Esophagus squamous epithelium (tissue), 5 donors: ENCODE measurements at places on chromosomes 7 and 10.

DNA sequence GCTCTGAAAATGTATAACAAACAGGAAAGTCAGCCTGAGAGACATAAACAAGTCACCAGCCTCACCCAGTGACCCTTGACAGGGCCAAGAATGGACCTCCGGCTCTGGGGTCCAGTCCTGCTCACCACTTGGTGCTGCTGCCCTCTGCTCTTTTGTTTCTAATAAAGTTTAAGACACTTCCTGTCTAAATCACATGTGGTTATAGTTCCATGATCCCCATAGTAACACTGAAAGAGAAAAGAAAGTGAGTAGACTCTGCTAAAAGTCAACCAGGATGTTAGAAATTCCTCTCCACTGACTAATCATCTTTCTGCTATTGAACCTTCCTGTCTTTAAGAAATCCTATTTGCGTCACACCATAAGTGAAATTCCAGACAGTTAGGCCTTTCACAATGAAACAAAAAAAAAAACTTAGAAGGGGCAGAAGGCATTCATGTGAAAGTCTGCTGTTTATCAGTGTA, 179.2 kb upstream of the BET1 start:
- DNase-seq: no peak

DNA sequence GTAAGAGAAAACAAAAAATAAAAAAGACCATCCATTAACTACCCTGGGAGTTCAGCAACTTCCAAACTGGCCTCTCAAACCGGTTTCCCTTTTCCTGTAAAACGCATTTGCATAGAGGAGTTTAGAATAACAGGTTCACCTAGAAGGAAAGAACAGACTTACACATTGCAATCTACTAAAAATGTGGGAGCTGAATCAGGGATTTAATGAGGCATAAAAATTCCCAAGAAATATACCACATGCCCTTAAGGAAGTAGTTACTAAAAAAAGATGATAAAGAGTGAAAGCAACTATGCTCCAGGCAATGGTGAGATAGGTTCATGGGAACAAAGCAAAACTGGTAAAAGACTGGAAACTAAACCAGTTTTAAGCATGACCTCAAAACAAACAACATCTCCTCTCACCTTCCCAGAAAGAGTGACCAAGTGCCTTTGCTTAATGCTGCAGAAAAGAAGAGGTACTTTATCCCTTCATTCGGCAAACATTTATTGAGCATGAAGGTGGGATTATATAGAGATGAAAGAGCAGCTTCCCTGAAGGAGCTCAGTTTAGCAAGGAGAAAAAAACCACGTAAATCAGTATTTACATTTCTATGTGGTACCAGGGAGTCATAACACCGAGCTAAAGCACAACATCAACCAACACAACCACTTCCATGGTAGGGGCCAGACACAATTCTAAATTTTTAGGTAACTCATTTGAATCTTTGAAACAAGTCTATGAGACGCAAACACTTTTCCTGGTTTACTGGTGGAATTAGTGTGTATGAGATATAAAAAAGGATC, 152.8 kb downstream of the SGMS1 start:
- DNase-seq: no peak

- DNase-seq: no peak
These were observed 50.6 kb downstream of the PRTFDC1 start for GRCh38 chr10:24901686-24902399.

DNA sequence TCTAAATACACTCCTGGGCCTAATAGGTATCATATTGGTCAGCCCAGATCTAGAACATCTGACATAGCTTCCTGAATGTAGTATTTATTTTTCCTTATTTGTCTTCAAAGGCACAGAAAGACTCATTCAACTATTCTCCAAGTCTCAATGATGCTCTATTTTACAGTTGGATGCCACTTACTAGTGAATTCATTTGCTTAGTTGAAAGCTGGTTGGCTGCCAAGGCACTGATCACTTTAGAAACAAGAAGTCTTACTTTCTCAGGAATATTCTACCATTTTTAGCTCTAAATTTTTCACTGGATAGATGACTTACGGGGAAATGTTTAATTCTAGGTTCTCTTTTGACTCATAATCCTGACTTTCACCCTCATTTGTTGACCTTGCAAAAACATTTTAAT, 863.4 kb downstream of the SORCS1 start:
- no peak for DNase-seq

GRCh38 chr10:124144536-124144935, 51.1 kb upstream of the CHST15 start:
- DNase-seq: no peak

DNA sequence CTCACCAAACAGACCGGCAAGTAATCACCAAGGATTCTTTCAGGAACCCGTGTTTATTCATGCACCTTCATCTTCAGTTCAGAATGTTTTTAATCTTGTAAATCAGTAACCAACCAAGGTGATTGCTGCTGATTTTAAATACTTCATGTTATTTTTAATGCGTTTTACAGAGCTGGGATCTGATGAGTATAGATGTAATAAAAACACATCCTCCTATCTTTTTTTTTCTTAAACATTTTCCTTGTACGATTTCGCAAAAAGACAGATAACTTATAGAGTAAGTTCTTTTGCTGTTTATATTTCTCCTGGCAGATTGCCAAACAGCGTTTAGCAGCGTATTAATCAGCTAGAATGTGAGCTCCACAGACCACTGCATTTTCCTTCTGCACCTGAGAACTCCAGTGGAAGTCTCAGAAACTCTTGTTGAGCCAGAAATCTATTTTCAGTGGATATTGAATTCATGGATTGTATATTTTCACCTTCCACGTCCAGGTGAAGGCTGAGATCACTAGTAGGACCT, 397.8 kb upstream of the NRP1 start:
- no peak for DNase-seq

- no peak for DNase-seq
These were observed 26.2 kb upstream of the ABLIM1 start for GRCh38 chr10:114684084-114684821.

DNA sequence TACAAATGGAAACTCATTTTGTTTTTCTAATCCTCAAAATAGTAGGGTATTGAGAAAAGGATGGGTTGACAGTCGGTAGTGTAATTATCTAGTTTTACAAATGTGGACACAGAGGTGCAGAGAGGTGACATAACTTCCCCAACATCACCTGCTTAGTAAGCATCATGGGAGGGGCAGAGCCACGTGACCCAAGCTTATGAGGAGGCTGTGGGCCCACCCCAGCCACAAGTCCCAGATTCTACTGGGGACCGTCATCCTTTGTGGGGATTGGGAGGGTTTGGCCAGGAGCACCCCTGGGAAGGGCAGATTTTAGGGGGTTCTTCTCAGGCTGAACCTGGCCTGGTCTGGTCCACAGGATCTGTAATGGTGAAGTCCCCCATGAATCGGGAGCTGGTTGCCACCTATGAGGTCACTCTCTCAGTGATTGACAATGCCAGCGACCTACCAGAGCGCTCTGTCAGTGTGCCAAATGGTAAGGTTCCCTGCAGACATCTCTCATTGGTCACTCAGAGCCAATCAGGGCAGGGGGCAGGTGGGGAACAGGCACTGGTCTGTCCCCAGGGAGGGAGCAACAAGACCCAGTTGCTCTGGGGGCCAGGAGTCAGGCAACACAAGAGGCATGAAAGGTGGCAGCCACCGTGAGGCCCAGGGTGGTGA, 23.6 kb upstream of the VSIR start:
- DNase-seq: no peak

DNA sequence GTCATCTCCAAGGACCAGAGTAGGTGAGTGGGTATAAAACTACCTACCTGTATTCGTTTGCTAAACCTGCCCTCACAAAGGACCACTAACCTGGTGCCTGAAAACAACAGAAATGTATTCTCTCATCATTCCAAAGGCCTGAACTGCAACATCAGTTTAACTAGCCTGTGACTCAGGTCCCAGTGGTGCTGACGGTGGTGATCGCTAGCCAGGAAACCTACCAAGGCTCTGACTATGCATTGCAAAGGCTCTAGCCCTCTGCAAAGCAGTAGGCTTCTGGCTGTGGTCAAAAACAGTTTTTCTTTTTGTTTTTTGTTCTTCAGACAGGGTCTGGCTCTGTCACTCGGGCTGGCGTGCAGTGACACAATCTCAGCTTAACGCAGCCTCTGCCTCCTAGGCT, 107.5 kb downstream of the NPTX2 start:
- no peak for DNase-seq

- no peak for DNase-seq
These were observed 21.6 kb upstream of the RPEL1 start for GRCh38 chr10:103224133-103224532.

DNA sequence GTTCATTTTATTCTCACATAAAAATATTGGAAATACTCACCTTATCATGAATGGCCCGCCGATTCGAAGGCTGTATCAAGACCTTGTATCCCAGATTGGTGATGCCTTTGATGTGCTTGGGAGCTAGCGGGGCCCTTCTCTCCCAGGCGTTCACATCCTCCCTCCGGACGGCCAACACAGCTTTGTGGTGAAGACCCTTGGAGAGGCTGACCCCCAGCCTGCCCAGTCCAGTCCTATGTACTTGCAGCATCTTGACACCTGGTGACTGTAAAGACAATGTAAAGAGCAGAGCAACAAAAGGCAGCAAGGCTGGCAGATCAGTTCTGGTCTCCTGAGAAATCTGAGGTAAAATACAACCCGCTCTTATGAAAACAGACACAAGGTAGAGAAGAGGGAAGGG, 10.6 kb downstream of the AASS start:
- no peak for DNase-seq

GRCh38 chr7:112784603-112785002, 5.6 kb downstream of the TMEM168 start:
- no peak for DNase-seq

- DNase-seq: no peak
These were observed 904.6 kb upstream of the SORCS1 start for GRCh38 chr10:108069096-108069495.
